Endodermal cell (in vitro differentiated cells): ENCODE measurements at places on chromosomes 2 and 18.

- DNase-seq, result peak; percentile 55
Observed at GRCh38 chr2:21633466-21633865, 509.7 kb downstream of the TDRD15 start.

- no peak for DNase-seq
Observed at GRCh38 chr2:215833531-215834162, 179.7 kb downstream of the MREG start.

DNA sequence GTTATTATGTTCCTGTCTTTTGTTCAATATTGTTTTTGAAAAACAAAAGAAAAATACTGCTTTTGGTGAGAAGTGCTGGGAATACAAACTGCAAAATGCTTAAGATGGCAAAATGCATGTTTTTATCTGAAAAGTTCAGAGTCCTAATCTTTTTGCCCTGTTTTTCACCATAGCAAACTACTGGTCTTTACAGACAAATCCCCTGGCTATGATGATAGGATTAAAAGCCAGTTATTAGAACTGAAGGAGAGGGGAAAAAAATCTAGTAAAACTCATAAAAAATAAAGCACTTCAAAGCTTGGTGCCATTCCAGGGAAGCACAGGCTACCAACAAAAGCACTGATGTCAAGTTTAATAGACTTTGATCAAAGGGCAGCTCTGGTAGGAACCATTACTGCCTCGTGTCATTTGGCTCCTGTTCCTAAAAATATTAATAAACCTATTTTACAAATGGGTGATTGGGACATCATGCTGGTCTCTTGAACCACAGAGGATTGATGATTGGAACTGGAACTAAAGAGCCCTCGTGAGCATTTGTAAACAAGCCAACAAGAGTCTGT, 194.7 kb downstream of the RAB3GAP1 start:
- DNase-seq, result no peak

- no peak for DNase-seq
Observed at GRCh38 chr2:188975497-188976102, 1.4 kb downstream of the COL3A1 start.

DNA sequence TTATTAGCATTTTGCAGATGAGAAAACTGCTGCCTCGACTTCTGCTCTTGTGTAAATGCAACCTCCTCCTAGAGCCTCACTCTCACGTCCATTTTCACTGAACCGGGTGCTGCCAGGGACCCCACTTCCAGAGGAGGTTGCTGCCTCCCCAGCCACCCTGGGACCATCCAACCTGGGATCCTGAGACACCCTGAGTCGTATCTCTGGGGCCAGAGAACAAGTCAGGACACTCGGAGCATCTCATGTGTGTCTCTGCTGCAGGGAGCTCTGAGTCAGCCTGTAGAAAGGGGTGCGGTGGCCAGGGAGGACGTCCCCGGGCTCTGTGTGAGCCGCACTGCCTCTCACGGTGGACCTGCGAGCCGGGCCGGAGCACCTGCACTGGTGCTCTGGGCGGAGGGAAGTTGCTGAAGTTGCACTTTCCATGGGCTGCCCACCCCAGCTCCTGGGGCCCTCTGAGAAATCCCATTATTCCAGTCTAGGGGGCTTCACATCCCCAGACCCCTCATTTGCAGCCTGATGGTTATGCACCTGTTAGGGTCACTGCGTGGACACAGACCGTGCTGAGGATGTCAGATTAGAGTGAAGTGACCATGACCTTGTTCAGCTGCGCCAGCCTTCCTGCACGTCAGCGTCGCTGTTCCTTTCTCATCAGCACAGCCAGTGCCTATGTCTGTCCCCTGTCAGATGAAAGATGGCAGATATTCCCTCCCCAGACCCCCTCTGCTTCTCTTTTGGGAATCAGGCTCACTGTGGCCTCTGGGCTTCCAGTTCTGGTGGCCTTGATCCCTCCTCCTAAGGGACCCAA, 230.4 kb downstream of the KLHL29 start:
- DNase-seq, result no peak

- no peak for DNase-seq
Observed at GRCh38 chr2:211845338-211846035, 693.1 kb downstream of the ERBB4 start.

DNA sequence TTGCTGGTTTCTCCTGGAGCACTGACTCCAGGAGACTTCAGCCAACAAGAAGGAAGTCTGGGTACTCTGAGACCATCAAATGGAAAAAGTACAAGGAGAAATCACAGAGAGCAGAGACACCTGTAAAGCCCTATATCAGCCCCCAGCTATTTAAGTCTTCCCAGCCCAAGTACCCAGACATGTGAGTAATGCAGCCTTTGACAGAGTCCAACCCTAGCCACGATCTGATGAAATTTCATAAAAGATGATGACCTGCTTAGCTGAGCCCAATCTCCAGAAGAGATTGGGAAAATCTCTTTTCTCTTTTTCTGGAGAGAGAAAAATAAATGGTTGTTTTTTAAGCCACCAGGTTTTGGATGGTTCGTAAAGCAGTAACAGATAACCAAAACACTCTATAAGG, 196.6 kb downstream of the NBAS start:
- no peak for DNase-seq

GRCh38 chr2:219959471-219959870, 332.0 kb downstream of the SLC4A3 start:
- DNase-seq, result no peak

- peak; percentile 27 for DNase-seq
Observed at GRCh38 chr2:23327416-23327815, 57.6 kb upstream of the KLHL29 start.

DNA sequence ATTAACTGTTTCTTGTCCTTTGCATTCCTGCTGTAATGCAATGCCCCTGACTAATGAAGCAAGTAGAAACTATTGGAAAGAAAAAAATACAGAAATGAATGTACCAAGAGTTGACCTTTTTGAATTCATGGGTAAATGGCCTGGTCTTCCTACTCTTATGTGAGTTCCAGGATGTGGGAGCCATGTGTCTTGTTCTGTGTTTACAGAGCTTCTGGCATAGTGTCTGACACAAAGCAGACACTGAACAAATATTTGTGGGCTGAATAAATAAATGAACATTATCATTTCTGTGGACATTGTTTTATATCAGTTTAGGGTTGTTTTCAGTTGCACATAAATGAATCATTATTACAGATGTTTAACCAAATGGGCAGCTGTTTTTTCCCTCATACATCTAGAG, 155.5 kb downstream of the CD8B2 start:
- no peak for DNase-seq

- DNase-seq, result no peak
Observed at GRCh38 chr2:54579682-54580620, 123.8 kb downstream of the SPTBN1 start.

GRCh38 chr2:189188115-189188805, 8.7 kb upstream of the COL5A2 start:
- no peak for DNase-seq
